ENCODE measurements at places on chromosomes 7 and 10.

GRCh38 chr7:50281680-50282445 is 22.7 kb upstream of the IKZF1 start:
- no peak for DNase-seq

- DNase-seq = no peak
Observed at GRCh38 chr10:27345455-27345920, 104.9 kb upstream of the ACBD5 start.

- no peak for DNase-seq
Observed at GRCh38 chr7:43096875-43097274, 15.6 kb upstream of the HECW1 start.

- peak; percentile 59 for DNase-seq
Observed at GRCh38 chr10:6269953-6270867, 67.5 kb downstream of the PFKFB3 start.

DNA sequence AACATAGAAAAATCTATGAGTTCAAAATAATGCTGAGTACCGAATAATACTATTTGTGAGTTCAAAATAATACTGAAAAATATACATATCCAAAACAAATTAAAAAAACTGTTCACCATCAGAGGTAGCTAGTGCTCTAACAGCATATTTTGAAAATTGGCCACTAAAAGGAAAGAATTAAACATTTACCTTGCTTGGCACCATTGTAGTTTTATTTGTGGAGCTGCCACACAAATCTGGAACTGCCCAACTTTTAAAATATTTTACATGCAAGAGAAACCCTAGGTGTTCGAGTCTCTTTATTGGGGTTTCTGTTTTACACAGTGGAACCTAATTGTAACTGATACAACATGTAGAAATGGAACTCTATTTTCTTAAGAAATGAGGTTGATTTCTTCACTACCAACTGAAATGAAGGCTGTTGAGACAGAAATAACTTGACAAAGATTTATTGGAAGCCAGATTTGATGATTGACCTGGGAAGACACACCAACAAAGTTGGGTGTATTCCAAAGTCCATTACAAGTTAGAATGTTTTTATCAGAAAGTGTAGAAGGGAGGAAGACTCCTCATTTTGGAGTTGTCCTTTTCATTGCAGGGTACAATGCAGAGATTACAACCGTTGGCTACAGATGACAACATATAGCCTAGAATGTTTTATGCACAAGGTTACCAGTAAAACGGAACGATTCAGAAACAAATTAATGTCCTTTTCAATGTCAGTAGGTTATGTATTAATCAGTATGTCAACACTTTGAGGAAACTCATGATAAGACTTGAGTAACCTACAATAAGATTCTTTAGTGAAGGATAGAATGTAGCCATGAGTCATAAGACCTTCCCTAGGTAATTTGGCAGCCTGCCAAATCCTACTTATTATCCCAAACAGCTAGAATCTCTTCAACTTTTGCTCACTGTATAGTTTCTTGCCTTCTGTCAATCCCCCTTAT is 73.8 kb upstream of the PAPSS2 start:
- no peak for DNase-seq

- no peak for DNase-seq
Observed at GRCh38 chr7:79176859-79177477, 276.5 kb downstream of the MAGI2 start.

GRCh38 chr7:101625031-101625791 is 3.9 kb downstream of the MYL10 start:
- no peak for DNase-seq

DNA sequence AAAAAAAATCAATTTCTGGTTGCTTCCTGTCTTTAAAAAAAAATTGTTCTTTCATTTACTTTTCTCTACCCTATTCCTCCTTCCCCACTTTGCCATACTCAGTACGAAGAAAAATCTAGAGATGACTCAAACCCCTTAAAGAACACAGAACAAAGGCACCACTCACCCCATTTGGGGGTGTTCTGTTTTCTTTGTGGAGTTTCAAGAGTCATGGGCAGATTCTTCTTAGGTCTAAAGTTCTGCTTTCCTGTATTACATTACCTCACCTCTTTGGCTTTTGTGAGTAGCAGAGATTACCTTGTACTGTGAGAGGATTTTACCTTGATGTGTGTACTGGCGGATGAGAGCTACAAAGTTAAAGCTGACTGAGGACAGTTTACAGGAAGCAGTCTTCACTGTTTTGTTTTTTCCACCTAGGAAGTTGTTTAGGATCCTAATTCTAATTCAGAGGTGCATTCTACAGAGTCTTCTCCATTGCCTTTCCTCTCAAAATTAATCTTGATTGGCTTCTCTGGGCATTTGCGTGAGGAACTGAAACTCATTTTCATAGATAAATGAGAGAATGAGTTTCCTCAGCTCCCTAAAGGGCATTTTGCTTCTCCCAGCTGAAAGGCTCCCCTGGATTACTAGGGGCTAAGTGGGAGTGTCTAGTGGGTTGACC is 20.7 kb downstream of the AVL9 start:
- no peak for DNase-seq

DNA sequence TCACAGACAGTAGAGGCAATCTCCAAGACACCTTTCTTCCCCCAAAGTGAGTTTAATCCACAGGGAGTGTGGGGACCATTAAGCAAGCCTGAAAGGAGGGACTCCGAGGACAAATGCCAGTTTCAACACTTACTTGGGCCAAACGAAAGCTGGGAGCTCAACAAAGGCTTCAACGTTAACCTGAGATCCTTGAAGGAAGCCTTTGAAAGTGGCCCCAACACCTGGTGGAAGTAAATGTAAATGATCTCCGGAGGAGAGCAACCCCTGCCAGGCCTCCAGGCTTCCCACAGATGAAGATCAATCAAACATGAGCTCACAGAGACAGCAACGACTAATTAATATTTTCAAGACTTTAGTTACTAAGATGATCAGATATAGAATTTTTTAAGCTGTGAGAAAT is 103.8 kb downstream of the PIP4K2A start:
- DNase-seq = no peak

- DNase-seq = no peak
Observed at GRCh38 chr10:48464871-48465736, 139.8 kb downstream of the ARHGAP22 start.

DNA sequence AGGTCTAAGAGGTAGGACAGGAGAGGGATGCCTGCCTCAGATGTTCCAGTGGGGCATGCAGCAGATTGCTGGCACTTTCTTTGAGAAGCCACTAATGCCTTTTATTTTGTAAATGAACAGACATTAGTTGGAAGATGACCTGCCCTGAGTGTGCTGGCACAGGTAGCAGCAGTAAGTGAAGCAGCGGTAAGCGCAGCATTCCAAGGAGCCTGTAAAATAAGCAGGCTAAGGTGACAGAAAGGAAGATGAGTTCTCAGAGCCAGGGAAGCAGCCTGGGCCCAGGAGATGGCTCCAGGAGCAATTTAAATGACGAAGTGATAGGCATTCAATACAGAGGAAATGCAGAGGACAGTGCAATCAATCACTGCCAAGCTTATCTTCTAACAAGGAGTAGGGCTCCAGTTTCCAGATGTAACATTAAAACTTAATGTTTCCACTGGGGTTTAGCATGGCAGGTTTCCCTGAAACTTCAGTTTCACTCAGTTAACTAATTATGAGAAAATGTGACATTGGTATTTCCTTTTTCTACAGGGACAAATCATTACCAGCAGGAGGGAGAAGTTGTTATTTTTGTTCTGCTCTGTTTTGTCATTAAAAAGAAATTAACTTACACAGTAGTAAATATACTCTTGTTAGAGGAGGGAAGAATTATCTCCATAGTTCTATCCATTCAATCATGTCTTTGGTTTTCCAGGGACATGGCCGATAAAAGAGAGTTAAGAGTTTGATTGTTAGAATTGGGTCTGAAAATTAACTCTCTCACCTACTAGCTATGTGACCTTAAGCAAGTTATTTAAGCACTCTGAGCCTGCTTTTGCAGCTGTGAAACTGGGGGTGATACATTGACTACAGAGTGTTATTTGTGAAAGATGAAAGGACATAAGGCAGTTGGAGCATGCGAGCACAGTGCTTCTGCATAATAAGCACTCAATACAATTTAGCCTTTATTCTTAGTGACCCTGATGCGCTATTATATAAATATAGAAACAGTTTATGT is 96.6 kb upstream of the PTN start:
- DNase-seq = no peak

DNA sequence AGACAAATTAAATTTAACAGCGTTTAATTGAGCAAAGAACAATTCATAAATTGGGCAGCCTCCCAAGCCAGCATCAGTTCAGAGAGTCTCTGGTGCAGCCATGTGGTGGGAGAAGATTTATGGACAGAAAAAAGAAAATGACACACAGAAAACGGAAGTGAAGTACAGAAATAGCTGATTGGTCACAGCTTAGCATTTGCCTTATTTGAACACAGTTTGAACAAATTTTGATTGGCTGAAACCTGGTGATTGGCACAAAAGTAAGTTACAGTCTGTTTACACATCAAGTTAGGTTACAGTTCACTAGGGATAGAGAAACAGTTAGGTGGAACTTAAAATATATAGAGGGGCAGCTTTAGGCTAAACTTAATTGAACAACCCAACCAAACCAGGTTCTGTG is 720.1 kb downstream of the TYW1 start:
- DNase-seq = no peak

DNA sequence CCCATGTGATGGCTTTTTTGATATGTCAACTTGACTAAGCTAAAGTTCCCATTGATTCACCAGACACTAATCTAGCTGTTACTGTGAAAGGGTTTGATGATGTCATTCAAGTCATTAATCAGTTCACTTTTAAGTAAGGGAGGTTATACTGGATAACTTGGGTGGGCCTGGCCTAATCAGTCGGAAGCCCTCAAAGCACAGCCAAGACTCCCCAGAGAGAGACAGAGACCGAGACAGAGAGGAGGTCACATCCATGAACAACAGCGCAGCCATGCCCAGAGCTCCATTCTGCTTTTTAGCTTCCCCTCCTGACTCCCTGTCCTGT is 103.4 kb downstream of the TRIL start:
- DNase-seq = no peak

GRCh38 chr10:116974456-116975005 is 30.5 kb downstream of the SHTN1 start:
- DNase-seq = no peak

DNA sequence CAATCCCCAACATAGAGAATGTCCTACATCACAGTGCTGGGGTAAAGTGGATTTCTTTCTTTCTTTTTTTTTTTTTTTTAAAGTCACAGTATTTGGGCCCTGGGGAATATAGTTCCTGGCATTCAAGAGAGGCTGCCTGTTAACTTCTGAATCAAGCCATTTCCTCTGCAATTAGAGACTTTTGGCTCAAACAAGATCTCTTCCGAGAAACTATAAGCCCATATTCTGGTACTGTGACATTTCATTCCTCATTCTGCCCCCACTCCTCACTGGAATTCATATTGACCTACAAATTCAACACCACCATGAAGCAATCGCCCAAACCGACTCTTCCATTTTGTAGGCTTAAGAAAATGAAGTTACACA is 187.4 kb downstream of the PHTF2 start:
- no peak for DNase-seq

DNA sequence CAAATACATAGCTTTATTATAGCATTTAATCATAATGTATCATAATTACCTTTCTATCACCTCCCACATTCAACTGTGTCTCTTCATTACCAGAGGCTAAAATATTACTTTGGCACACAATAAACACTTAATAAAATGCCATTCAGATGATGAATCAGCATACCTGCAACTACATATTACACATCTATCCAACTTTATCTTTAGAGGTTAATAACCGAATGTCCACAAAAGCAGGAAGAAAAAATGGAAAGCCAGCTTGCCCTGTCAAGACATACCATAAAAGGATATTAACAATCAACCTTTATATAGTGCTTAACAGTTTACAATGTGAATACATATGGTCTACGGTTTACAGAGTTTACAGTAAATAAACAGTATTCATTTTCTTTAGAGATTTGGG is 12.7 kb downstream of the CACUL1 start:
- DNase-seq = no peak

DNA sequence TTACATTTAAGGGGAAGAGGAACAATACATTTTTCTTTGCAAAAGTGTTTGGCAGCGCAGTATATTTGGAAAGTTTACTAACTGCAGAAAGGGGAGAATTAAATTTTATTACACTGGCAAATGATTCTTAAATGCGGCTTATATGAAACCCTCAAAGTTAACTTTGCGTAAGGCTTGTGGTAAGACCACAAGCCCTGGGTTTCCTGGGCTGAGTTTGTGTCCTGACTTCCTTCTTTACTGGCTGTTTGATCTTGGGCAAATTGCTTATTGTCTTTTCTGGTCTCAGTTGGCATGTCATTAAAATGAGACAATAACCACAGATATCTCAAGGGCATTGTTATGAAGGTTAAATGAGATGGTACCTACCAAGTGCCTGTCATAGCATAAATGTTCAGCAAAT is 106.8 kb downstream of the GLRX3 start:
- no peak for DNase-seq

DNA sequence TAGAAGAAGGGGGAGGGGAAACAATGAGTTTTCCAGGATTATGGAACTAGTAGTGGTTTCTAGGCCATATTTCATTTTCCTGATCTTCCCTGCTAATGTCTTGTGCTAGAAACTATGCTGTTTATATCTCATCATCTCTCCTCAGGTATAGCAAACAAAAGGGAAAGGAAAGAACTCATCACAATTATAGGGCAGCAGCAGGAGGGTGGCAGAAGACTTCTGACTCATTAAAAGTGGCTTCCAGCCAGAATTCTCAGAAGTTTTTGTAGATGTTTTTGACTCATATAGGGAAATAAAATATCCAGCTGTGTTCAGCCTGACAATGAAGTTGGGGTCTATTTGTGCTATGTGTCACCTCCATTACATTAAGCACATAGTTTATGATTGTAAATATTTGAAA is 6.5 kb downstream of the AHR start:
- no peak for DNase-seq

DNA sequence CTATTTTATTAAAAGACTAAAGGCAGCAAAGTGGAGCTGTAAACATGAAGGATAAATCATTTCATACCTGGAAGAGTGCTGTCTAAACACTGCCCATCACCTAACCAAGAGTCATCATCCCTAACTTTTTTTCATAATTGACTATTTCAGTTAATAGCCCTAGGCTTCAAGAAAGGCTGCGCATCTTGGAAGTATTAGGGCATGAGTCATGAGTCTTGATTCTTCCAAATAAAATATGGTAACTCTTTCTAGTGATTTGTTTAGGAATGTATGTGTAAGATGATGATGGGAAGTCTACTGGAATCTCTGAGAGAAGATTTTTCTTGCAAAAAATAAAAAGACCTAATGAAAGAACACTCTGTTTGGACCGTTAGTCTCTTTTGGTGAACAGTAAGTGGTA is 207.7 kb upstream of the AHR start:
- no peak for DNase-seq

DNA sequence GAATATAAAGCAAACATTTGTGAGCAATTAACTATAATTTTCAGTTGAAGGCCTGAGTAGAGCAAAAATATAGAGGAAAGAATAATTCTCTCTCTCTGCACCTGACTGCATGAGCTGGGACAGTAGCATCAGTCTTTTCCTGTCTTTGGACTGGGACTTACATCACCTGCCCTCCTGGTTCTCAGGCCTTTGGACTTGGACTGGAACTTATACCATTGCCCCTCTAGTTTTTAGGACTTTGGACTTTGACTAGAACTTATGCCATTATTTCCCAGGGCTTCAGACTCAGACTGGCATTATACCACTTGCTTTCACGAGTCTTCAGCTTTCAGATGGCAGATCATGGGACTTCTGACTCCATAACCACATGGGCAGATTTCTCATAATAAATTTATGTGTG is 81.0 kb upstream of the SLC25A13 start:
- no peak for DNase-seq
